ENCODE measurements at places on chromosomes 7 and 10.

DNA sequence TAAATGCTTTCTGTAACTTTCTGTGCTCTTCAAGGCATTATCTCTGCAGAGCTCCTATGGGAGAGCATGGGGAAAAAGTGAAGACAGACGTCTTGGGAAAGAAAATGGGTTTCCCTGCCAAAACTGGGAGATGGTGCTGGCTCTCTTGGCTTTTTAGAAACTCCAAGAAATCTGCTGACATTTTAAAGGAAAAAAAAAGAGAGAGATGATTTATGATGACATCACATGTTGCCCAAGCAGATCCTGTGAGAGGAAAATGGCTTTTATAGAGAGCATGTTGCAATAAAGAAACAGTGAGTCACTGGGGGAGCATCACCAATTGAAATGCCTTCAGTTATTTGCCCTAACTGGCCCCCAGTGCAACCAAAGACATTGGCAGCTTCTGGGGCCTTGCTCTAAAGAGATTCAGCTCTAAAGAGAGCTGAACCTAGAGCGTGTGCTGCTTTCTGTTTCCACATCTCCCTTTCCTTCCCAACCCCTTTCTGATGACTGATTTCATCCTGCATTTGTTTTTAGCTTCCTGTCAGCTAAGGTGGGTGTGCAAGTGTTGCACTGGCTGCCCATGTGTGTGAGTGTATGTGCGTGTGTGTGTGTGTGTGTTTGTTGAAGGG, 37.7 kb downstream of the LRMDA start:
- no peak for DNase-seq

DNA sequence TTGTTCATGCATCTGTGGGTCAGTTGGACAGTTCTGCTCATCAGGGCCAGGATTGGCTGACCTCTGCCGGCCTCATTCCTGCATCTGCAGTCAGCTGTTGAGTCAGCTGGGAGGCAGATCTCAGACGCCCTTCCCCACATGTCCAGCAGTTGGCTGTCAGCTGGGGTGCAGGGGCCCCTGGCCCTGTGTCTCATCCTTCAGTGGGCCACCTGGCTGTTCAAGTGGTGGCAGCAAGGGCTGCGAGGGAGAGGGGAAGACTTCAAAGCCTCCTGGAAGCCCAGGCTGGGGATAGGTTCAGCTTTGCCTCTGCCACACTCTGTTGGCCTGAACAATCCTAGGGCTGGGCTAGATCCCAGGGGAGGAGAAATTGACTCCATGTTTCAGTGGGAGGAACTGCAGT, 33.2 kb downstream of the TACR2 start:
- DNase-seq: no peak

GRCh38 chr10:23442936-23443335, 4.1 kb downstream of the OTUD1 start:
- no peak for DNase-seq

DNA sequence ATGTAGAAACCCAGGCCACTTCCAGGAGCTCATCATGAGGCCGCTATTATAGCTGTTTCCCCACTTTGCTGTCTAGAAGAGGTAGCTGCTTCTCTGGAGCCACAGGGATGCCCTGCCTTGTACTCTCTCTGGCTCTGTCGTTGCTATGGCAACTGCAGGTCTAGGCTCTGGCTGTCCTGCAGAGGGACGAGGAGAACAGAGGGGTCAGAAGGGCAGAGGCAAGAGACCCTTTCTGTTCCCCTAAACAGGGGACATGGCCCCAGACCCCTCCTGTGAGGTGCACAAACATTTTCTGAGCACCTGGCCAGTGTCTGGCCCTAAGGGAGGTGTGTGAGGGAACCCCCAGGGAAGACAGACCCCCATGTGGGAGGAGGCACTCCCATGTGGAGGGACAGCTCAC, 31.4 kb downstream of the ITPRIP start:
- DNase-seq: no peak

DNA sequence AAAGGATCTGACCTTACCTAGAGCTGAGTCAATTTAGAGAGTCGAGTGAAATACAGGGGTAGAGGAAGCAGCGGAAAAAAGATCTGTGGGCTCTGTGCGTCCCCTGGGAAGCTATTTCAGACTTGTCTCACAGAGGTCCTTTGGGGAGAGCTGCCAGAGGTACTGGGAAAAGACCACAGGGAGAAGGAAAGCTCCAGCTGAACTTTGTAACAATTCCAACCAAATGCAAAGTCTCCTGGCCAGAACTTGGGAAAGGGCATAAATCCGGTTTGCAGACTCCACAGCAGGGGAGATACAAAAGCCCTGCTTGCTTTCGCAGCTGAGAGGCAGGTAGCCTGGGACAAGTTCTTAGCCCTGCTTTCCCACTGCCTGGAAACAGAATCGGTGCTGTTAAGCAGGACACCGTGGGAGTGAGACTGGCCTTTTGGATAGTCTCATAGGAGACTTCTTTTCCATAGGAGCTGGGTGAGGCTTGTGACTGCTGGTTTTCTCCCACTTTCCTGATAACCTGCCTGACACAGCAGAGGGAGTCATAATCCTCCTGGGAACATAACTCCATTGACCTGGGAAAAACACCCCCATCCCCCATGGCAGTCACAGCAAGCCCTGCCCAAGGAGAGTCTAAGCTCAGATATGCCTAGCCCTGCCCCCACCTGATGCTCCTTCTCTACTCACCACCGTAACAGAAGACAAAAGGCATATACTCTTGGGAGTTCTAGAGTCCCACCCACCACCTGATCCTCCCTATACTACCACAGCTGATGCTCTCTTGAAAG, 926.2 kb downstream of the KCNMA1 start:
- DNase-seq: peak; percentile 17

- no peak for DNase-seq
Observed at GRCh38 chr10:95260397-95260881, 30.4 kb downstream of the PDLIM1 start.

- no peak for DNase-seq
Observed at GRCh38 chr10:83539528-83540308, 599.6 kb upstream of the GHITM start.

- no peak for DNase-seq
Observed at GRCh38 chr7:123615344-123615743, 13.7 kb downstream of the ASB15 start.

GRCh38 chr7:158431941-158432347, 155.7 kb downstream of the PTPRN2 start:
- DNase-seq: no peak

GRCh38 chr10:69475433-69475830, 24.2 kb downstream of the TSPAN15 start:
- DNase-seq: no peak

- DNase-seq: no peak
Observed at GRCh38 chr7:122166740-122167139, 22.7 kb upstream of the AASS start.

DNA sequence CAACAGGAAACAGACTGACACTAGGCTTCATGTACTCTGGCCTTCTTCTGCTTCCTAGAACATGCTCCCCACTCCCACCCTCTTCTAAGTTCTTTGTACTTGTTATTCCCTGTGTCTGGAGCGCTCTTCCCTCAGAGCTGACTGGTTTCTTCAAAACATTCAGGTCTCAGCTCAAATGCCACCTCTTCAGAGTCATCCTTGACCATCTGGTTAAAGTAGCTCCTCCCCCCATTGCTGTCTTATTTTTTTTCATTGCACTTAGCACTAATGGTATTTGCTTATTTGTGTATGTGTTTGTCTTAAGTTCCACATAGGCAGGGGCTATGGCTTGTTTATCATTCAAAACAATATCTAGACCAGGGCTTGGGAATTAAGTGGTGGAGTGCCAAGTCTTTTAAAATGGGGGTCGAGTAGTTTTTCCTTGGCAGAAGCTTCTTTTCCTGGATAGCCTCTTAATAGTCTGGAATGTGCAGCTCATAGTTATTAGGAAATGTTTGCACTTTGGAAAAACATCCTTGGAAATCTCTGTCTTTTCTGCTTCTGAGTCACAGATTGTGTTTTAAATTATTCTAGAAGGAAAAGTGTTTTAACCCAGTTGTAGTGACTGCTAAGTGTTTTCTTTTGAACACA, 60.0 kb downstream of the RALA start:
- no peak for DNase-seq

- no peak for DNase-seq
Observed at GRCh38 chr10:77071001-77071511, 566.6 kb downstream of the KCNMA1 start.

DNA sequence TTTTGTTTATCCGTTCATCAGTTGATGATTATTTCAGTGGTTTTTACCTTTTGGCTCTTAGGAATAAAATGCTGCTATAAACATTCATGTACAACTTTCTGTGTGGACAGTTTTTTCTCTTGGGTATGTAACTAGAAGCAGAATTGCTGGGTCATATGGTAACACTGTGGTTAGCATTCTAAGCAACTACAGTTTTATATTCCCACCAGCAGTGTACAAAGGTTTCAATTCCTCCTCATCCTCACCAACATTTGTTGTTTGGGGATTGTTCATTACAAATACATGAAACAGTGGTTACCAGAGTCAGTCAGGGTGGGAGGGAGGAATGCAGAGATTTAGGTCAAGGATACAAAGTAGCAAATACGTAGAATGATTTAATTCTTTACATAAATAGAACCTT, 97.0 kb downstream of the NPSR1 start:
- no peak for DNase-seq

DNA sequence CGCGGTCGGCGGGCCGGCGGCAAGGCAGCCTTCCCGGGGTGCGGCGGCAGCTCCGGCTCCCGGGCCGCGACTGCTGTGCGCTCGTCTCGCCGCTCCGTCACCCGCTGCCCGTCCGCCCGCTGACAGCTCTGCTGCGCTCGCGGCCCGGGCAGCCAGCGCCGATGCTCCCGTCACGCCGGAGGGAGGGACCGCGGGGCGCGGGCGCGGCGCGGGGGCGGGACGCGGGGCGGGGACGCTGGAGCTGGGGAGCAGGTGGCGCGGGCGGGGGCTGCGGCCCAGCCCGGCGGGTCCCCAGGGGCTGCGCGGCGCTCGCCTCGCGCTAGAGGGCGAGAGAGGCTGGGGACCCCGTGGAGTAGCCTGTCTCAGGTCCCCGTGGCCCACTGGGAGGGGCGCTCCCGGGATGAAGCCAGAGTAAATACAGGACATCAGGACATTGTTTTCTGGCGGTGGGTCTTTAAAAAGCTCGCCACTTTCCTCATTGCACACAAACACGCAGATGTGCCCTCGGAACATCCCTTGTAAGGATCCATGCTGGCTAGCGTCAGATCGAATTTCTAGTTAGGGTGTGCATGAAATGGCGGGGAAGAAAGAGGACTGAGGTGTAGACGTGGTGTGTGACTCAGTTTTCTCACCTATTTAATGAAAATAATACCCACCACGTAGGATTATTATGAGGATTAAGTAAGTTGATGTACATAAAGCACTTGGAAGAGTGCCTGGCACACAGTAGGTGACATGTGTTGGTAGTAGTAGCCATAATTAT, at the start of gene ELAPOR2:
Gene ELAPOR2 (minus strand): TSS at position 130 of the 763 bp plus-strand sequence. CDS start 141 bp downstream, outside the sequence.
- DNase-seq: peak; percentile 83

DNA sequence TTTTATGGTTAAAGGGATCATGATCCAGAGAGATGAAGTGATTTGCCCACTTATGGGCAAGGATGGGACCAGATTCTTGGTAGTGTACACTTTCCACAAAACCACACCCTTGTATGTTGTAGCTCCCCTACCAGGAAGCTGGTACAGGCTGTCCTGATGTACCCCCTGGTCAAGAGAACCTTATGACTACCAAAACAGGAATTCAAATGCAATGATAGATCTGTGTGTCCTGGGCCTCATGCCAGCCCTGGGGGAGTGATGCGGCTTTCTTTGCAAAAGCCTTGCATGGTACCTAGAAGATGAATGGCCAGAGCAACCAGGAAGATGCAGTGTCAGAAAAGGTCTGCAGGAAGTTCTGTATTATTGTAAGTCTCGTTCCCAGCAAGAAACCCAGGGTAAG, 94.9 kb upstream of the AGK start:
- no peak for DNase-seq

DNA sequence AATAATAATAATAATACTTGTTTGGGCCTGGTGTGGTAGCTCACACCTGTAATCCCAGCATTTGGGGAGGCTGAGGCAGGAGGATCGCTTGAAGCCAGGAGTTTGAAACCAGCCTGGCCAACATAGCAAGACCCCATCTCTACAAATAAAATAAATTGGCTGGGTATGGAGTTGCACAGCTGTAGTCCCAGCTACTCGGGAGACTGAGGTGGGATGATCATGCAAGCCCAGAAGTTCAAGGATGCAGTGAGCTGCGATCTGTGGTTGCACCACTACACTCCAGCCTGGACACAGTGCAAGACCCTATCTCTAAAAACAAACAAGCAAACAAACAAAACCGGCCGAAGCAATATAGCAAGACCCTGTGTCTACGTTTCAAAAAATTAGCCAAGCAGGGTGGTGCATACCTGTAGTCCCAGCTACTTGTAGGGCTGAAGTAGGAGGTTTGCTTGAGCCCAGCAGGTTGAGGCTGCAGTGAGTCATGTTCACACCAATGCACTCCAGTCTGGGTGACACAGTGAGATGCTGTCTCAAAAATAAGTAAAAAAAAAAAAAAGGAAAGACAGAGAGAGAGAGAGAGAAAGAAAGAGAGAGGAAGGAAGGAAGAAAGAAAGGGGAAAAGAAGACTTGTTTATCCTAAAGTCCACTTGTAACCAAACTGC, 85.6 kb upstream of the KDM7A start:
- DNase-seq: no peak

DNA sequence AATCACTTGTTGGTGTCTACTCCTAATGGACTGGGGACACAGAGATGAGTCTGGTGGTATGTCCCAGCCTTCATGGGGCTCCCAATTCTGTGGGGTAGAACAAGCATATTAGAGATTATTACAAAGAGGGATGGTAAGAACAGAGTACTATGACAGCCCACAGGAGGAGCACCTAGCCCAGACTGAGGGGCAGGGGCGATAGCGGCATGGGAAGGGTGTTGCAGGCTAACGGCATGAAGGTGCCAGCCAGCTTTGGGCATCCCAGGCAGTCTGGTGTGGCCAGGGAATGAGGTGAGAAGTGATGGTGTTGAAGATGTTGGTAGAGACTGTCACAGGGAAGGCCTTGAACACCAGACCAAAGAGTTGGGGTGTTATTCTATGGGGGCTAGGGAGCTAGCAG, 280.0 kb downstream of the RPS24 start:
- no peak for DNase-seq

DNA sequence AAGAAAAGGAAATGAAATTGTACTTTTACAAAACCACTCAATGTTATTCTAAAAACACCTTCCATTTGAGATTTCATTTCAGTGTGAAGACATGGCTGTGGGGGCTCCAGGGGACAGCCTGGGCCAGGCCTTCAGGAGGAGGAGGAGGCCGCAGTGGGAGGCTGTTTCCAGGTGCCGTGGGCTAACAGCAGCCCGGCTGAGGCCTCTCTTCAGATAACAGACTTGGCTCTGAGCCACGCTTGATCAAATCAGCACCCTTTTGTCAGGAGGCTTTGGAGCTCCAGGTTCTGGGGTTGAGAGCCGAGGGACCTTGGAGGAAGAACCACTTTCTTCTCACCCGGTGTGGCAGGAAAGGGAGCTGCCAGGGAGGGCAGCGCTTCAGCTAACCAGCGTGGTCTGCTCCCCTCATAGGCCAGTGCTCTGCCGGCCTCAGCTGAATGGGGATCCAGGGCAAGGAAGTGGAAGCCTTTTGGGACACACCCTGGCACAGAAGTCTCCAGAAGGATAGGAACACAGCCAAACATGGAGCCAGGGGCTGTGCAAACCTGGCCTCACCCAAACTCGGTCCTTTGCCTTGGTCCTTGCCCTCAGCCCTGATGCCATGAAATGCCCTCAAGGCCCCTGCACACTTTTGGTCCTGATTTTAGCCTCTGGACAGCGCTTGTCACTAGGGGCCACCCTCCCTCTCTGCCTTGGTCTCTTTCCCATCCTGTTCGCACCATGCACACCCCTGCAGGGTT, 23.5 kb upstream of the CHST15 start:
- DNase-seq: no peak

GRCh38 chr7:137966641-137967142, 35.2 kb downstream of the CREB3L2 start:
- DNase-seq: no peak

- no peak for DNase-seq
Observed at GRCh38 chr10:97067716-97068391, 117.9 kb downstream of the SLIT1 start.

- no peak for DNase-seq
Observed at GRCh38 chr10:77430530-77430929, 207.1 kb downstream of the KCNMA1 start.
